ENCODE measurements at places on chromosomes 1 and 21.

DNA sequence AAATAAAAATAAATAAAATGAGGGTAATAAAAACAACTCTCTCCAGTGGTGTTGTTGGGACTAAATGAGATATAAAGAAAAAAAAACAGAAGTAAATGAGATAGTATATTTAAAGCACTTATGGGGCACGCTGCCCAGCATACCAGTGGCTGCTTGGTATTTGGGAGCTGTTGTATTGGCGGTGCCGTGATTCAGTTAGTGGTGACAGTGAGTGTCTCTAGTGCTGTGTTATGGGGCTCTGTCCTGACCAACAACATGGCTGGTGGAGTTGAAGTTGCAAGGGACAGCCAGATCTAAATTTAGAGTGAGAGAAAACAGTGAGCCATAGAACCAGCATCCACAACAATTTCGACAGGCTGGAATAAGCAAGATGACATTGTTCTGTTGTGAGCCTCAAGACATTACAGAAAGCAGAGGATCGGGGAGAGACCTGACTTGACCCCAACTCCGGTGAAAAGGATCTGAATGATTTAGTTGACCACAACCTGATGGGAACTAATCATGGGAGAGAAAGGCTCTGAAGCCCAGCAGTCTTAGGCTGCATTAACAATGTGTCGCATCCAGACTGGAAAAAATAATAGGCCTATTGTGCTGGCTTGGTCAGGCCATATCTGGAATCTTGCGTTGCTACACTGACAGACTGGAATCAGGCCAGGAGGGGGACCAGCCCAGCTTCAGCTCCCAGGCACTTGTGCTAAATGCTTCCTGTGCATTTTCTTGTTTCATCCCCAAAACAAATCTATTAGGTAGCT, 2.4 kb upstream of the MFSD2A start:
- DNase-seq = no peak

DNA sequence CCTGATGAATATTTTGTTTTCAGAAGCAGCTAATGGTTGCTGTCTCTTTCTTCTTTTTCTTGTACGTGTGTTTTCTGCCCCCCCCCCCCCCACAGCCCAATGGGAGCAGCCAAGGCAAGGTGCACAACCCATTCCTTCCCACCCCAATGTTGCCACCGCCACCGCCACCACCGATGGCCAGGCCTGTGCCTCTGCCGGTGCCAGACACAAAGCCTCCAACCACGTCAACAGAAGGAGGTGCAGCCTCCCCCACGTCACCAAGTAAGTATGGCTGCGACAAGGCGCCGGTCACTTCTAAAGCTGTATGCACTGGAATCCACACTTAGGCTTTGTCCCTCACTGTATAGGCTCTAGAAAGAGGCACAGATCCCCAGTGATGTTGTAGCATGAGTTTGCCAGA, 318.5 kb downstream of the TM2D1 start:
- no peak for DNase-seq

DNA sequence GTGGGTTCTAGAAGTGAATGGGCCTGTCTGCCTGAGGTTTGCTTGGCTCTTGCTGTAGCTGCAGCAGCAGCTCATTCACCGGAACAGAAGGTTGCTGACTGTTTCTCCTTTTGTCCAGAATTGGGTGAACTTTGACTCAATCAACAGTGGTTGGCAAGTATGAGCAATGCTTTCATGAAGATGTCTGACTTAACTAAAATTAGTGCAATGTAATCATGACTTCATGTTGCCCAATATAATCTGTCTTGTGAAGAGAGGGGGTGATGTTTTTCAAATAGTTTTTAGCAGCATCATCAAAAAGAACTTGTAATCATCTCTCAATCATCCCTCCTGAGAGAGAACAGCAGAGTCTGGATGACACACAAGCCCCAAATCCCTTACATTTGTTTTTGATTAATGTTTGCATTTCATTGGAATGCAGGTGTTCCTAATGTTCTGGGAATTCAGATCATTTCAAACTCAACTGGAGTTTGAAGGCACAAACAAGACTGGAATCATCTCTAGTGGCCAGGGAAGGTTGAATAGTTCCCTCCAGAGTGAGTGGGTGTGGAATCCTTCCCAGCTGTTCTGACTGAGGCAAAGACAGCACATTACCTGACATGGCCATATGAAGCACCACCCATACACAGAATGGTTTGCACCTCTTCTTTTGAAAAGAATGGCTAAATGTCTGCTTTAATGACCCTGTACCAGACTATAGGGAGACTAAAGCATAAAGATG, 82.9 kb downstream of the HLX start:
- no peak for DNase-seq

DNA sequence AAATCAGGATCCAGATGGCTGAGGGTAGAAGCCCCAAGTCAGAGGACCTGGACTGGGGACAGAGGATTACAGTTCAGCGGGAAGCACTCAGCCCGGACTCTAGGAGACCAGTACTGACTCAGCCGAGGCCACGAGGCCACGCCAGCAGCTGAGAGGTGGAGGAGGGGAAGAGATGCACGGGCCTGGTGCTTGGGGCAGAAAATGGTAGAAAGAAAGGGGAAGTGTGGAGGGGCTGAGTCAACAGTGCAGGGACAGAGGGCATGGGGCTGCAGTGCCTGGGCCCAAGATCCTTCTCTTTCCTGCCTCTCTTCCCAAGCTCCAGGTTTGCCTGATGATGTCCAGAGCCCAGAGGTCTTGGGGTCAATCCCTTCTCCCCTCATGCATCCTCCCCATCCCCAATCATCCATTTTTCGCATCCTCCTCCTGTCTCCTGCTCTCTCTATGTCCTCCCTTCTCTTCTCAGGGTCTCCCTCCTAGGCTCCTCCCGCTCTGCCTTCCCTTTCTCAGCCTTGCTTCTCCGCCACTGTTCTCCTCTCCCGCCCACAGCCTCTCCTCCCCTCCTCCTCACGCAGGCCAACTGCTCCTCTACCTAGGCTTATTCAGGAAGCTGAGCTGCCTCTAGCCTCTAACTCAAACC, 7.7 kb downstream of the ARHGEF2 start:
- DNase-seq = no peak

GRCh38 chr1:107963008-107963407, 2.0 kb downstream of the VAV3 start:
- DNase-seq = no peak

- no peak for DNase-seq
Measured at GRCh38 chr1:208475449-208475848, 231.3 kb upstream of the PLXNA2 start.

DNA sequence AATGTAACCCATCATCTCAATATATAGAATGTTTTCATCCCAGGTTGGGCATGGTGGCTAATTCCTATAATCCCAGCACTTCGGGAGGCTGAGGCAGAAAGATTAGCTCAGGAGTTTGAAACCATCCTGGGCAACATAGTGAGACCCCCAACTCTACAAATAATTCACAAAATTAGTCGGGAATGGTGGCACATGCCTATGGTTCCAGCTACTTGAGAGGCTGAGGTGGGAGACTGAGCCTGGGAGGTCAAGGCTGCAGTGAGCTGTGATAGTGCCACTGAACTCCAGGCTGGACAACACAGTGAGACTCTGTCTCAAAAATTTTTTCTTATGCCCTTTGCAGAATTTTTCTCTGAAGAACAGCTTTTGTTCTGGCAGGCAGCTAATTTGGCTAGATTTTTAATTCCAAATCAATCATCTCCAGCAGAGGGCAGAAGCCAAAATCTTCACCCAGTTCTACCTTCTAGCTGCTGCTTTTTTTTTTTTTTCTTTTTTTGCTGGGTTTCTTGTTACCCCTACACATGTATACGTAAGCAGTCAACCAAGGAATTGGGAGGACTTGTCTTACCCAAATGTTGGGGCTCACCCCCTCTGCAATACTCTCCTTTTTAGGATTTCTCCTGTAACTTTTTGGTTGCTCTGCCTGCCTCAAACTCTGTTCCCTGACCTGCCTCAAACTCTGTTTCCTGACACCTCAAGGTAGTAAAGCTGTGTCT, 2.7 kb upstream of the RAD54L start:
- DNase-seq = no peak

DNA sequence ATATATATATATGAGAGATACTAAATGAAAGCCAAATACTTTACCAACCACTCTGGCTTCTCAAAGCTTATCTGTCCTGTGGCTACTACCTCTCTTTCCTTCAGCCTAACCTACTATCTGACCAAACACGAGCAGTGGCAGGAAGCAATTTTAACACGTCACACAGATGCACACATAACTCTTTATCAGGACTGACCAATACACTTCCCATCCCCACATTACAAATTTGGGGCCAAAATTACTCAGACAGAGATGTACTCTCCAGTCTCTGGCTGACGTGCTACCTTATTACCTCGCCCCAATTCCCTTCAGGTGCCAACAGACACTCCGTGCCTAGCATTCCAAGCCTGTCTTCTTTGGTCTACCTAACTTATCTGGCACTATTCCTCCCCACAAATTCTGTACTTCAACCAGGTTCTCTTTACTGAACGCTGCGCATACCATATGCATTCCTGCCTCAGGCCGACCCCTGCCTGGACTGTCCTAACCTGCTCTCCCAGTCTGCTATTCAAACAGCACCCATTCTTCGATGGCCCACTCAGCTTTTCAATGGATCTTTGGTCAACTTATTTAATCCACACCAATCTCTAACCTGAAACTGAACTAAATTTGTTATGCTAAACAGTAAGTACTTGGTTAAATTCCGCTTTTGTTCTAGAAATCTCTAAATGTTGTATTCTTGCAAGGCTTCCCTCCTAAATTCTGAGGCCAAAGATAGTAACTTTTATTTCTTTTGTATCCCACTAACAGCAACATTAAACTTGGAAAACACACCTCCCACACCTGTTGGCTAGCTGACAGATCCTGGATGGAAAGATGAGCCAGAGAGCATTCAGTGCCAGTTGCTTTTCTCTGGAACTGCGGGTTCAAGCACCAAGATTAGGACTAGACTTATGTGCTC, 27.9 kb downstream of the RERE start:
- no peak for DNase-seq

DNA sequence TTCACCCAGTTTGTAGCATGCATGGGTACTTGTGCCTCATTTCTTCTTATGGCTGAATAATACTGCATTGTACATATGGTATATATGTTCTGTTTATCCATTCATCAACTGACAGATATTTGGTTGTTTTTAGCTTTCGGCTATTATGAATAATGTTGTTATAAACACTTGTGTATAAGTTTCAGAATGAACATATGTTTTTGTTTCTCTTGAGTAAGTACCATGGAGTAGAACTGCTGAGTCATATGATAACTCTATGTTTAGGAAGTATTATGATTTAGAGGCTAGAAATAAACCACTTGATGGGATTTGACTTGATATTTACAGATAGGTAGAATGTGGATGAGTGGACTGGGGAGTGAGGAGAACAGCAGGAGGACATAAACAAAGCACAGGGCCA, 48.6 kb downstream of the WNT2B start:
- DNase-seq = no peak

- DNase-seq = no peak
Measured at GRCh38 chr1:28162151-28162550, 14.3 kb downstream of the PTAFR start.

DNA sequence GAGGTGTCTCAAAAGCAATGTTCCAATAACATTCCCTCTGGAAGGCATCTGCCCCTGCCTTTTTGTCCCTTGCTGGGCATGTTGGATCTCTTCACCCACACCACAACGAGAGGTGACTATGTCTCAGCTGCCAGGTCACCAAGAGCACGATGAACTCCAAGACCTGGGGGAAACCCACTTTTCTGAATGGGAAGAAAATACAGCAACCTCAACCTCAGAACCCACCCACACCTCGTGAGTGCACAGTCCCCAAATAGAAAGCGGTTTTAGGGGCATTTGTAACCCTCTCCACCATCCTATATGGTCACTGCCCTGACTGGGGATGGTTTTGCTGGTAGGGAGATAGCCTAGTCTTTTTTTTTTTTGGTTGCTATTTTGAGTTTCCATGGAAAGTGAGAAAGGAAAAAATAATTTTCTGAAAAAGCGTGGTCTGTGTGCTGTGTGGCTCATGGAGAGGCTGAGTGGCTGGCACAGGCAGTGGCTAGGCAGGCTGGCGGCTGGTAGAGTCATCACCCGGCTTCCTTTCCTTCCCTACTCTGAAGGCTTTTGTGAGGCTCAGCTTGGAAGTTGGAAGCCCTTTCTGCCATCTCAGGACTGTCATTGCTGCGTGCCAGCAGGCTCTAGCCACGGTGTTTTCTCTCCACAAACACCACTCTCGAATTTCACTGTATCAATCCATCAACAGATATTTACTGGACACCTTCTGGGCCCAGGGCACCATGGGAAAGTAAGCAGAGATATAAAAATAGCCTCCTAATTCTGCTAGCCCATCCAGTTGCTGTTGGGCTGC, 15.8 kb downstream of the TSPAN2 start:
- no peak for DNase-seq

GRCh38 chr1:19648689-19649088, 4.6 kb downstream of the NBL1 start:
- no peak for DNase-seq

GRCh38 chr1:155209312-155209721, 822 bp downstream of the MTX1 start:
- DNase-seq = no peak

- DNase-seq = no peak
Measured at GRCh38 chr1:195185321-195185720, 1422.9 kb downstream of the KCNT2 start.

DNA sequence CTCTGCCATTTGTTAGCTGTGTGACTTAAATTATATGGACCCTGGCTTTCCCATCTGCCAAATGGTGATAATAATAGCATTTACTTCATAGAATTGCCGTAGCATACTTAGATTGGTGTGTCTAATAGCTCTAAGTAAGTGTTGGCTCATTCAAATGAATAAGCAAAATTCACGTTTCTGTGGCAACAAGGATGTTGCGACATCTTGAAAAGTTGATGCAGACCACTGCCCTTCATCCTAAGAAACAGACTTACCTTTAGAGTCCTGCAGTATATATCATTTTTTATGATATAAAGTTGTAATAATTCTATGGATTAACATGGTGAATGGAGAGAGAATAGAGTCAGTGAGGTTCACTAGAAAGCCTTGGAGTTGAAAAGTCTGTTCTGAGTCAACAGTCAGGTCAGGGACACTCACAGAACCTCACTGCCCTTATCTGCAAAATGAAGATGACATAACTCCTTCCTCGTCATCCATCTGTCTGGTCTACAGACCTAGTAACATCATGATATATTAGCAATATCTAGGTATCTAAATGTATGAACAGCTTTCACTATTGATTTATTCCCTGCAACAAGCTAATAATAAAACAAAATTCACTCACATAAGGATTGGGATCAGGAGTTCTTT, 167.3 kb upstream of the C8B start:
- no peak for DNase-seq

- no peak for DNase-seq
Measured at GRCh38 chr1:39036678-39037077, 10.5 kb downstream of the NDUFS5 start.

GRCh38 chr1:246398126-246398813, 108.8 kb downstream of the SMYD3 start:
- no peak for DNase-seq

GRCh38 chr1:117011334-117011733, 9.8 kb downstream of the CD101 start:
- no peak for DNase-seq

GRCh38 chr1:7186382-7187111, 401.3 kb downstream of the CAMTA1 start:
- no peak for DNase-seq
